ENCODE measurements at places on chromosomes 5 and 9.

GRCh38 chr9:109011231-109011671 is 2.0 kb downstream of the CTNNAL1 start:
- DNase-seq, result peak; percentile 66

DNA sequence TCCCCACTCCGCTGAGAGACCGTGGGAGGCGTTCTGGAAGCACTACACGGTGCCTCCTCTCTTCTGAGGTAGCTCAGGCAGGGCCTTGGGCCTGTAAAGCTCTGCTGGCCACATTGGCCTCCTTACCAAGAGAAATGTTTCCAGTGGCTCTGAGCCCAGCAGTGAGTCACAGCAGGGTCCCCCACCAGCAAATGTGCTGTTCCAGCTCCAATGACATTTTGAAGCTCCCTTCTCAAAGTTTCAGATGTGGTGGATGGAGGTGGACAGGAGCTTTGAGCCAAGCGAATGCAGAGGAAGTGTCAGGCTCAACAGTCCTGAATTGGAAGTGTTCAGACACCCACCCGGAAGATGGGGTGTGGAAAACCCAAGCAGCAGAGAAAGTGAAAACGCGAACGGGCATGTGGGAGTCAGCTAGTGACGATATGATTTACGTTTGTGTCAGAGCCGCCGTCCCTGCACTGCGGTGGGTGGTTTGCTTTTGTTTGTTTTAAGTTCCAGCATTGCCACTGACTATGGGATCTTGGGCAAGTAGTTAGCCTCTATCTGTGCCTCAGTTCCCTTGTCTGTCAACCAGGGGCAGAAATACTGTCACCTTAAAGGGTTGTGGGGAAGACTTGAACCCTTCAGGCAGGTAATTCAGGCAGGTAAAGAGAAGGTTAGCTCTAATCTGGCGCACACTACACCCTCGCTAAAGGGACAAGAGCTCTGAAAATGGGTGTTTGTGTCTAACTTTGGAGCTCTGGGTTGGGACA is 38.2 kb downstream of the C5orf15 start:
- DNase-seq, result no peak

- DNase-seq, result peak; percentile 61
Measured at GRCh38 chr5:73692166-73692640, 66.2 kb downstream of the ARHGEF28 start.

- DNase-seq, result peak; percentile 69
Measured at GRCh38 chr5:154850255-154851062, at the start of gene FAXDC2. TSS of gene FAXDC2 (minus strand) at chr5:154850603. CDS start at chr5:154838178, 12,425 bp downstream.

DNA sequence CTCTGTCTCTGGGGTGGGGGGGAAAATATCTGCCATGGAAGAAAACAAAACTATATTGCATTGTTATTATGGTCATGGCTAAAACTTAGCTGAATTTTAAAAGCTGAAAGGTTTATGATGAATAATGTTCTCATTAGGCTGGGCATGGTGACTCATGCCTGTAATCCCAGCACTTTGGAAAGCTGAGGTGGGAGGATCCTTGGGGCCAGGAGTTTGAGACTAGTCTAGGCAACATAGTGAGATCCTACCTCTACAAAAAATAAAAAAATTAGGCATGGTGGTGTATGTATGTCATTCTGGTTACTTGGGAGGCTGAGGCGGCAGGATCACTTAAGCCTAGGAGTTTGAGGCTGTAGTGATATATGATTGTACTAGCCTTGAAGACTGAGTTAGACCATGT is 44.5 kb downstream of the IPO11 start:
- DNase-seq, result peak; percentile 19

- DNase-seq, result no peak
Measured at GRCh38 chr9:14380061-14380836, 66.3 kb upstream of the NFIB start.

- no peak for DNase-seq
Measured at GRCh38 chr5:45017568-45017967, 208.8 kb downstream of the MRPS30 start.

GRCh38 chr5:116571568-116572349 is 2.9 kb downstream of the SEMA6A start:
- peak; percentile 41 for DNase-seq

DNA sequence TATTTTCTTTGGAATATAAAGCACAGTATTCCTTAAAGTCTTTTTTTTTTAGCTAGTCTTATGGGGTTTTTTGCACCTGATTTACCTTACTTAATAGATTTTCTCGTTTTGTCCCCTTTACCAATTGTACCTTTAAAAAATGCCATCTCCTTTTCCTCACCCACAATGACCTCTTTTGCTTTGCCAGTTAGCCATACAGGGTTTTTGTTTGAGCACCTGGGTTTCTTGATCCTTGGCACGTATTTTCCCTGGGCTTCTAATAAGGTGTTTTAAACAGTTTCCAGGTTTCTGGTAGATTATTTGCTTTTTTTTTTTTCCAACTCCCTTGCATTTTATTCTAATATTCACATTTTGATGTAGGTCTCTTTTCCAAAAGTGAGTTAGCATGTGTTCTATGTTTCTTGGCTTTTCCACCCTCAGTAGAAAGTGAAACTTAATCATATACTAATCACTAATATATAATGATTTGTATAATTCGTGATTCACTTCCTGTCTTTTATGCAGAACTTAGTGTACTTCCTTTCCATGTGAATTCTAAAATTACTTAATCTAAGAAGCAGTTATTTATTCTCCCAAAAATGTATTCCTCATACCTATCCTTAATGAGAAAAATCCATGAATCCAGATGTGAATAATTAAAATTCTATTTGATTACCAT is 673.9 kb upstream of the RGMB start:
- no peak for DNase-seq

GRCh38 chr5:53110156-53110555 is 599 bp upstream of the MOCS2 start:
- no peak for DNase-seq

GRCh38 chr5:68378204-68378820 is 162.8 kb downstream of the PIK3R1 start:
- no peak for DNase-seq

- peak; percentile 79 for DNase-seq
Measured at GRCh38 chr5:143106174-143106573, 297.3 kb downstream of the NR3C1 start.

DNA sequence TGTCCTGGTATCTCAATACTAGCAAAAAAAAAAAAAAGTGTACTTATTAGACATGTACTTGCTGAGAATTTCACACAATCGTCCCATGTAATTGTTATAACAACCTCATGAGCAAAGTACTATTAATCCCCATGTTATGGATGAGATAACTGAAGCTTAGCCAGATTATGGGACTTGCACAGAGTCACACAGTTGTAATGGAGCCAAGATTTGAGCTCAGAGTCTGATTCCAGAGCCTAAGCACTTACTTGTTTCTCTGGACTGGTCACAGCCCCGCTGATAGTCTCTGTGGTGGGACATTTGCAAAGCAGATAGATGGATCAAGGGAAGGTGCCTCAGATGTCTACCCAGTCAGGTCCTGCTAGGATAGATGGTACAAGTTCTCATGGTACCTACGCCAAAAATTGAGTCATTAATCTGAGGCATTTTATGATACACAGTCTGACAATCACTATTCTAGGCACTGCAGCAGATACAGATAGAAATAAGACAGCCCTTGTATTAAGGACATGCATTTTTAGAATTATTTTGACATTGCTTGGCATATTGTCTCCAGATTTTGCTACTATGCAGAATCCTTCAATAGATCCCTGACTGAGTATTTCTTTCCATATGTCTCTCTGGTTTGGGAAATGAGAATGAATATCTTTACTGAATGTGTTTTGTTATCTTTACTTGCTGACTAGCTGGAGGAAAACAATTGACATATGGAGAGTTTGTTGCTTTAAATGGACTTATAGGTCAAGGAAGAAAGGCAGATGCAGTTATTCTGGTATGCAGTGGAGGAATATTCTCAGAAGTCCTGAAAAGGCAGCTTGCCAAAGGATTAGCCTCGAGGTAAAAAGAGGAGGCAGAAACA is 149.5 kb downstream of the ADAMTSL1 start:
- no peak for DNase-seq

DNA sequence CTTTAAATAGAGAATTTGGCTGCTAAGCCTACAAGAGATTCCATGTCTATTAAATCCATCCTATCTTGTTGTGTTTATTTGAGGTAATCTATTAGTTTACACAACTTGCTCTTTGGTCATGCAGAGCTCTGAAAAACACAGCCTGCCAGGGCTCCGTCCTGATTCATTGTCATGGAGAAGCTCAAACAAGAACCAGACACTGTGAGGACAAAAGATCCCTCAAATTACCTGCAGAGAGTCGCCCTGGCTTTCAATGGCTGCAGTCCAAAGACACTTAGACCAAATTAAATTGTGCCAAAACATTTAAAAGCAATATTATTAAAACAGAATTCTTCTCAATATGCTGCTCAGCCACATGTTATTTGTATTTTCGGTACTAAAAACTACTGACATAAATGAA is 60.1 kb downstream of the CDH18 start:
- DNase-seq, result peak; percentile 18

DNA sequence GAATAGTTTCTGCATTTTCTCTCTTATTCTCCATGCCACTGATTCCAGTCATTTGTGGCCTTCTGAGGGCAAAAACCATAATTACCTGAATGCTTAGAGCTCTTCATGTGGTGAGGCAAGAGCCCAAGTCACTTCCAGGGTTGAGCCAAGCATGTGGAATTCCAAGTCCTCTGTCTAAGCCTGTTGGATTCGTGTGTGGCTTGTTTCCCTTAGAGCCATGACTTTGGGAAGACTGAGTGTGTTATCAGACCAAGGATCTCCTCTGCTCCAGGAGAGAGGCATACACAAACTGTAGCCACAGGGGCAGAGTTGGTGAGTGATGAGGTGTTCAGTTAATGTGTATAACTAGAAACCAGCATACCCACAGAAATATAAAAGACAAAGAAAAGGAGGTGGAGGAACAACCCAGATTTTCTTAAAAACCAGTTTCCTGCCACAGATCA is 27.1 kb downstream of the SLC22A5 start:
- peak; percentile 39 for DNase-seq
